ENCODE measurements at places on chromosomes 16 and 17.

DNA sequence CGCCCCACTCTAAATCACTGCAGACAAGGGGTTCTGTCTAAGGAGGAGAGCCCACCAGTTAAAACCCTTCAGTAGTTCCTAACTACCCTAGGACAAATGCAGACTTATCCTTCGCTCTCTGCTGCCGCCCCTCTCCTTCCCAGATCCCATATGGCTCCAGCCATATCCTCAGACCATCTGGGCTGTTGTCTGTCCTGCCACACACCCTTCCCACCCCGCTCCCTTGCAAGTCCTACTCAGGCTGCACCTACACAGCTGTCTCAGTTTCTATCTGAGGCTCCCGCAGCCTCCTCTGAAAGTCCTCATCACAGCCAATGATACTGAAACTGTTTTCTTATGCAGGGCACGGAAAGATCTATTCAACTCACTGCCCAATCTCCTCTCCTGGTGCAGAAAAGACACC, 720 bp upstream of the BCKDK start:
- no peak for DNase-seq

DNA sequence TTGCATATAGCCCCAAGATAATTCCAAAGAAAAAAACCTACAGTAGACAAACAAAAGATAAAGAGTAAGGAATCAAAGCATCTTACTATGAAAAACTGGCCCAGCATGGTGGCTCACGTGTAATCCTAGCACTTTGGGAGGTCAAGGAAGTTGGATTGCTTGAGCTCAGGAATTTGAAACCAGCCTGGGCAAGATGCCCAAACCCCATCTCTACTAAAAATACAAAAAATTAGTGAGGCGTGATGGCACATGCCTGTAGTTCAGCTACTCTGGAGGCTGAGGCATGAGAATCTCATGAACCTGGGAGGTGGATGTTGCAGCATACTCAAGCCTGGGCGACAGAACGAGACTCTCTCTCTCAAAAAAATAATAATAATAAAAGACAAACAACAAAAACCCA, 764.7 kb upstream of the KIF2B start:
- peak; percentile 19 for DNase-seq

DNA sequence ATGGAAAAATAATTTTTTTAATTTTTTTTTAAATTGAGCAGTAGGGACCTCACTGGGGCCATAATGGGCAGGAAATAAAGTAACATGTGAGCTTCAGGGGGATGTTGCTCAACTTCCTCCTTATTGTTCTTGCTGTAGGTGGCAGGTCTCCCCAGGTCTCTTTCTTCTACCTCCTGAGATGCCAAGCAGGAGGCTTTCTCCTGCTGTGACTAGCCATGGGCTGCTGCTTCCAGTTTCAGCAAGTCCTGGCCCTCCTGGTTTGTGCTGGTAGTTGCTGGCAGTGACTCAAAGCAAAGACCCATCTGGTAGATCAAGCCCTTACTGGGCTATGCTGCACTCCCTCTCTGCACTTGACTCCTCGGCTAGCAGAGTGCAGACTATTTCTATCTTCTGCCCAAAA, 2.3 kb downstream of the DPEP2NB start:
- peak; percentile 92 for DNase-seq

DNA sequence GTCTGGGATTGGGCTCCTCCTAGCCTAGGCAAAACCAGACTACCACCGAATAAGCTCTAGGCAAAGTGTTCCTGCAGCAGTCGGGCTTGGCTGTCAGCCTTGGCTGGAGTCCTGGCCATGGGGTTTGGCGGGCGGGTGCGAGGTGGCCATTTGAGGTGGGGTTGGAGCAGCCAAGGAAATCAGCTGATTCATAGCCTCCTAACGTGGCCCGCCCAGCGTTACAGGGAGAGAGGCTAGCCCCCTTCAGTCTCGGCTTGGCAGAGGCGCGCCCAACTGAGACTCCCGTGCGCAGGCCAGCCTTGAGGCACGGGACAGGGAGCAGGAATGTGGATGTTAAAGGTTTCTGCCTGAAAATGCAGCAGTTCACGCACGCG, 1.9 kb downstream of the PMP22 start:
- no peak for DNase-seq

DNA sequence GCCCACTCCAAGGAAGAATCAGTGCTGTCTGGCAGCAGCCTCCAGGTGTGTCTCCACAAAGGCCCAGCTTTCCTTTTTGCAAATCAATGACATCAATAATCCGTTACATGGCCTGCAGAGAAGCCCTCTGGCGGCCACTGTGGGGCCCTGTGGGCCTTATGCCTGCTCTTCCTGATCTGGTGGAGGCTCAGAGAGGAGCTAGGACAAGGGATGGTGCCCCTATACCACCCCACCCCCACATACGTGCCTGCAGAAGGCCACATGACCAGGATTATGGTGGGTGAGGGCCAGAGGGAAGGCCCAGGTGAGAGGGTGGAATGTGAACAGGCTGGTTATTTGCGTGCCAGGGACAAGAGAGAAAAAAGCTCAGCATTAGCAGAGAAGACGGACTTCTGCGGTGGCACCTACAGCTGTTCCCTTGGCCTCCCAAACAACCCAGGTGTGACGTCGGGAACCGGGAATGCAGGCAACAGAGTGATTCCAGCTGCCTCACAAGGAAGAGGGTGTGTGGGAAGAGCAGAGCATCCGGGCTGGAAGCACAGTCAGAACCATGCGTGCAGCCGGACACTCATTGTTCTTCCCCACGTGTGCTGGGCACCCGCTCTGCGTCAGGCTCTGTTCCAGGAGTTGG, 22.5 kb downstream of the EIF4A3 start:
- DNase-seq: peak; percentile 75

- no peak for DNase-seq
Observed at GRCh38 chr17:45145035-45145389, 3.3 kb upstream of the HEXIM1 start.

Measured in epithelial cell of esophagus (primary cell).